Stimulated activated naive CD4-positive, alpha-beta T cell treated with Interleukin-2 at 50 U/mL for 16 hours (primary cell): ENCODE measurements at places on chromosomes 1 and 21.

- no peak for DNase-seq
Measured at GRCh38 chr1:94095112-94095637, 25.8 kb downstream of the ABCA4 start.

DNA sequence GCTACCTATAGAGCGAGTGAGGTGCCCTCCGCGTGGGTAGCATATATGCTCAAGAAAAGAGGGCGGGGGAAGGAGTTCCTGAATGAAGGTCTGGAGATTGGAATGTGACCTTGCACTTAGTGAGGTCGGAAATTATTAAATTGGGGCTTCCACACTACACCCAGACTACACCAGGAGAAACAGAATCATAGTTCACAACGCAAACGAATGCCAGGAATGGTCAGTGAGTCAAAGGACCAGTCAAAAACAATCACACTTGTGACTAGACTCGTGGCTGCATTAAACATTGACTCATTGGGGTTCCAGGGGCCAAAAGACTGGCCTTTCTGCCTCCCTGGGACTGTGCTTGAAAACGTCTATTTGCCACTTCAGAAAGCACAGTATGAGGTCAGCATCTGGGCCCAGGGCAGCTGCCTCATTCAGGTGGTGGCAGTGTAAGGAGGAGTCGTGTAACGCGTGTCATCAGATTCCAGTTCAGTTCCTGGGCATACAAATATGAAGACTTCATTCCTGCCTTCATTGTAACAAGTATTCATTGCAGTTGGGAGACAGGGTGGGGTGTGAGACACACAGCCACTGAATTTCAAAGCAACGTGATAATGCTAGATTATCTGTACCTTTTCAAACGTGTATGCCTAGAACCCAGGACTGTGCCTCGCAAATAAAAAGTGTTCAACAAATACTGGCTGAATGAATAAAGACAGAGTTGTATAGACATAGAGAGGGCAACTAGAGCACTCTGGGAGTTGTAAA is at the start of gene YOD1:
Gene YOD1, minus strand, starts transcription at position 18 of the 753 bp plus-strand sequence. CDS start 178 bp downstream, outside the sequence.
- no peak for DNase-seq

GRCh38 chr21:39125752-39126485 is 57.3 kb downstream of the PSMG1 start:
- no peak for DNase-seq

DNA sequence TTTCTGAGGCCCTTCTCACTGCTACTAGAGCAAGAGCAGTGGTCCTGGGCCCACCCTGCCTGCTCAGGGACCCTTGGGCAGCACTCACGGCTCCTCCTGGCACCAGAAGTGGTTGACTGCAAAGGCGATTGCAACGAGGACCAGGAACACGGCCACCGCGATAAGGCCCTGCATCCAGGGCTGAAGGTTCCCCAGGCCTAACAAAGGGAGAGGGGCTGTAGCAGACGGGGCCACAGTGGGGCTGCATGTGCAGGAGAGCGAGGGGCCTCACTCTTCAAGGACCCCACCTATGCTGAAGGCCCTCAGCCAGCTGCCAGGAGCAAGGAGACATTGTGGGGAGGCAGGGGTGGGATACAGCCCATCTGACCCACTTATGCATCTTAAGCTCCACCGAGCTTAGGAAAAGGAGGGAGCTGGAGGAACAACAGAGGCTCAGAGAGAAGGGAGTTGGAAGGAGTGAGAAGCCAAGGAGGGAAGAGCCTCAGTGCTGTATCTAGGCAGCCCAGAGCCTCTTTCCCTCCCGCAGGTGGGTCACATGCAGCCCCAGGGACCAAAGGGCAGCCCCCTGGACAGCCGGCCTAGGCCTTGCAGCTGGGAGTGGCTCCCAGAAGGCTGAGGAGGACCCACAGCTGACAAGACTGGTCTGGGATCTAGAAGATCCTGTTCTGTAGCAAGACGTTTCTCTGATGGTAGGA is 2.5 kb downstream of the PDZK1IP1 start:
- DNase-seq: no peak

DNA sequence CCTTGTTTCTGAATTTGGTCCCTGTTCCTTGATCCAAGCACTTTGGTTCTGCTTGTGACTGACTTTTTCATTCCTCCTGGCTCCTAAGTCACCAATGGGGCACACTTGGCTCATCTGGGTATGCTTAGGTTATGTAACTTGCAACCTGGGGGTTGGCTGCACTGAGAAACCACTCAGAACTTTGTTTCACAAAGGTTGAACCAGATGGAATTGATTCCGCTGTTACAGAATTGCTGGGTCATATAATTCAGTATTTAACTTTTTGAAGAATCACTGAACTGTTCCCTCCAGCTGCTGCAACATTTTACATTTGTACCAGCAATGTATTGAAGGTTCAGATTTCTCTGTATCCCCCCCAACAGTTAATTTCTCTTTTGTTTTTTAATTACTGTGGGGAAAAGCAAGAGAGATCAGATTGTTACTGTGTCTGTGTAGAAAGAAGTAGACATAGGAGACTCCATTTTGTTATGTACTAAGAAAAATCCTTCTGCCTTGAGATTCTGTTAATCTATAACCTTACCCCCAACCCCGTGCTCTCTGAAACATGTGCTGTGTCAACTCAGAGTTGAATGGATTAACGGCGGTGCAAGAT is 9.6 kb upstream of the NVL start:
- no peak for DNase-seq

DNA sequence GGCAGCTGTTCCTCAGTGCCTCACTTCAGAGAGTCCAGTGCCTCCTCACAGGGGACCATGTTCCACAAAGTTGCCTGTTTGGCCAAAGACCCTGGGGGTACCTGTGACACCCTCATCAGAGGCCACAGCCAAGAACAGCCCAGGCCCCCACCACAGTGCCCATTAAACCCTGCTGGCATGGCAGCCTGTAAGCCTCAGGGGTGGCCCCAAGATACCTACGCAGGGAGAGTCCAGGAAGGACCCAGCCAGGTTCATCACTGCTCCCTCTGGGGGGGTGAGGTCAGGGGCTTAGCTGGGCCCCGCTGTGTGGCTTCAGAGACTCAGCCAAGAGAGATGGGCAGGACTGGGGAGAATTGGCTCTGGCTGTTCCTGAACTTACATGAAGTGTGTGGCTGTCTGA is 19.1 kb upstream of the PRDM16 start:
- DNase-seq: no peak

GRCh38 chr1:61498342-61498741 is 226.6 kb downstream of the TM2D1 start:
- no peak for DNase-seq

DNA sequence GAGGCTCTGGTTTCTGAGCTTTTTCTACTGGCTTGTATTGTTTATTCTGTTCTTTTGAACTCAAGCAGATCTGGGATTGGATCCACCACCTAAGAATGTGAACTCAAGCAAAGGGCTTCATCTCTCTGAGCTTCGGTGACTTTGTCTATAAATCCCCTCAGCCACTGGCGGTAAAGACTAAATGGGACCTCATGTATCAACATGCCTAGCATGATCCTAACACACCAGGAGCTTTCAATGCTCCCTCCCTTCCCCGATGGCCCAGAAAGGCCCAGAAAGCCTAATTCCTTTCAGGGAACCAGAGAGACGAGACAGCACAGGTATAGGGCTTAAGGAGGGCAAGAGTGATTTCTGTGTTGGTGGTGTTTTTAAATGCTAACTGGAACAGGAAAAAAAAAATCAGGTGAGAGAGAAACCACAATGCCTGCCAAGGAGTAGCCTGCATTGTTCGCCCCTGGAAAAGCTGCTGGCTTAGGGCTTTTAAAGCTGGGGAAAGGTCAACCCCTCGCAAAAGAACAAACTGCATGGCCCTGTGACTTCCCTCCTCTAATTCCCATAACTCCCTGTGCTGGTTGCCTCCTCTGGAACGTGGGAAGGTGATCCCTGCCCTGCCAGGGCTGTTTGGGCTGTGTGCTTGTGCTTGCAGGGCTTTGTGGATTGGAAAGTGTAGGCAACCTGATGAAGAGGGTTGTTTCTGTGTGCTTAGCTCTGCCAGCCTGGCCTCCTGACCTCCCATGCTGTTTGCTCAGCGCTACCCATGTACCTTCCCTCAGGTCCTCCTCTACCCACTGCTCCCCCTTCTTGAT is 147.0 kb downstream of the PLPP3 start:
- no peak for DNase-seq

DNA sequence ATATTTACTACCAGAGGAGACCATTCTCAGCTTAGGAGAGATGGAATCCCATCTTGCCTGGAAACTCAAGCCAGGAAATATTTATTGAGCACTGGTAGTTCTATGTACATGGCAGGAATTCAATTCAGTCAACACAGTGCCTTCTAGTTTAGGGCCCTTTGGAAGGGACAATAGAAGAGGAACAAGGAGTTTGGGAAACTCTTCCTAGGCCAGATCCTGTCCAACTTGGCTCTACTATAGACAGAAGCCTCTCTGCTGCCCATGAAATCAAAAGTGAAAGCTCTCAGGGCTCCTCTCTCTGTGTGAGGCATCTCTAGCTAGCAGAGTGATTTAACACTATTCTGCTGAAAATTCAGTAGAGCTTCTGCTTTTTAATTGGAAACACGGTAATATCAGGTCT is 244.6 kb upstream of the MAP1LC3C start:
- DNase-seq: no peak

DNA sequence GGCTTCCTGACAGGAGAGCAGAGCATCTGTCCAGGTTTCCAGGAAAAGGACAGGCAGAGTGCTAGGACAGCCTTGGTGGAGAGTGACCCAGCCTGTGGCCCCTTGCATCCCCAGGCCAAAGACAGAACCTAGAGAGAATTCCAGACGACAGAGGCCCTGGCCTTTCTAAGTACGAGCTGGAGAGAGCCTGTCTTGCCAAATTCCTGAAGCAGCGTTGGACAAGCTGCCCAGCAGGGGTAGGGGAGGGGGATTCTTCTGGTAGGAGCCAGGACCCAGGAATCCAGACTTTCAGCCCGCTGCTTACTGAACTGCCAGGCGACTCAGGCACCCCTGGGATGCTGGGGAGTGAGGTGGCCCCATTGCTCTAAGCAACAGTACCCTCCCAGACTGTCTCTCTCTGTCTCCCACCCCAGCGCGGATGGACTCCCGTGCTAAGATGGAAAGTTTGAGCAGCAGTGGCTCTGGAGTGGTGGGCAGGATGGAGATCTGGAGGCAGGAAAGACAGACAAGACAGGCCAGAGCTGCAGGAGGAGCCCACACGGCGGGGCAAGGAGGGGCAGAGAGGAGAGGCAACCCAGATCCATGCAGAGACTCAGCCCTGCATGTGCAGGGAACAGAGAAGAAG is 8.8 kb upstream of the PEAR1 start:
- DNase-seq: no peak

DNA sequence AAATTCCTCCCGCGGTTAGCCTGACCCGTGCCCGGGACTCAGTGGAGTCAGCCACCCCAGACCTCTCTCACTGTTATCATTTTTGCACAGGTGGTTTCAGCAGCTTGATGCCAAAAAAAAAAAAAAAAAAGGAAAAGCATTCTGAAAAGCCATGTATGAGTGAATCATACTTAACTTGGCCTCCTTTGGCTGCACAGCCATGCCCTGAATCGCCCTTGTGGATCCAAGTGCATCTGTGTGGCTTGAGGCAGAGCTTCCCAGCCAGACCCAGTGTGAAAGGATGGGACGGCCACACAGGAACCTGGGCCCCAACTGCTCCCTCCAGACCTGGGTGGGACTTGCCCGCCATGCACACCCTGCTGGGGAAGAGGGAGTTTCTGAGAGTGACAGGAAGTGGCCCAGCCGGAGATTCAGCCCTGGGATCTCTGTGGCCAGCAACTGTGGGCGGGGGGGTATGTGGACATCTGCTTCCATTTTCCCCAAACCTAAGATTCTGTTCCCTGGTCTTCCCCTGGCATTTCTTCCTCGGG is 8.6 kb downstream of the YBEY start:
- no peak for DNase-seq

DNA sequence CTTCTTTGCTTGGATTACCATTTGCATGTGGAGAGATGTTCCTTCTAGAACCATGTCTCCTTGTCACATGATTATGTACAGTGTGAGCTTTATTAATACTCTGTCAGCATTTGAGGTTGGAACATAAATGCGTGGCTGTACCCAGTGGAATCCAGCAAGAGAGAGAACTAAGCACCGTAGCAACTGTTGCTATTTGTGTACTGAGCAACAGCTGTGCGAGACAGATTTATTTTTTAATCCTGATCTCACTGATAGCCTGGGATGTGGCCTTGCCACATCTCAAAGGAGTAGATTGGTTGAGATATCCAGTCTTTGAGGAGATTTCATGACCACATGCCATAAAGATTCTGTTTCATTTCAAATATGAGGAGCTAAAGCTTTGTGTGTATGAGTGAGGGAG is 43.4 kb downstream of the KIF1B start:
- no peak for DNase-seq

- DNase-seq: no peak
Measured at GRCh38 chr1:233349137-233349536, 21.6 kb downstream of the MAP3K21 start.

DNA sequence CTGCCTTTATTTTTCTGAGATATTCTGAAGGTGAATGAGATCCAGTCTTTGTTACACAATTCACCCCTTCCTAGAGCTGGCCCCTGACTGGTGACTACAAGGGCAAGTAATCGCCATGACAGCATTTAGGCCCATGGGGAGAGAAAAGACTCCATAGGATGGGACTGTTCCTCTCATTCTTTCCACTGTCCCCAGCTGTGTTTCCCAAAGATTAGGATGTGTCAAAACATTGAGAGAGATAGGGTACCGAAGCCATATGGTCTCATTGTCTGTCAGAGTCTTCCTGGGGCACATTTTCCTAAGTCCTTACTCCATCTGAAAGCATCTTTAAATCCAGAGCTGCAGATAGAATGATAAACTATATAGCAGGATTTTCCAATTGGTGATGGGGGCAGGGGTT is 423.5 kb downstream of the OMA1 start:
- no peak for DNase-seq

DNA sequence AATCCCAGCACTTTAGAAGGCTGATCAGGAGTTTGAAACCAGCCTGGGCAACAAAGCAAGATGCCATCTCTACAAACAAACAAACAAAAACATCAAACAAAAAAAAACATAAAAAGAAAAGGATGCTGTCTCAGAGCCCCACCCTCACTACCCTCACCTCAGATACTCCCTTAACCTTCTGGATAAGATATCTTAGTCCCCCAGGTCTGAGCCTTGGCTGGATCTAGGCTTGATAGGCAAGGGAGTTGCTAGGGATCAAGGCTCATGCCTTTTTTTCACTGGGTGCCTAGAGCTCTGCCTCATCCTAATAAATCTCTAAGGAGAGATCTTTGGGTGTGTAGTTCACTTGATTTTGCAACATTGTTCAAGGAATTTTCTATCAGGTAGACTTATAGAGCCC is 7.4 kb downstream of the HDAC1 start:
- no peak for DNase-seq

GRCh38 chr1:223792046-223792445 is 53.7 kb downstream of the TP53BP2 start:
- no peak for DNase-seq
